ENCODE measurements at places on chromosomes 3 and 15. TPM values are rescaled to one million over a fixed set of nuclear protein-coding genes. Genes with fewer than 3 reads are reported as not detected.

NAALADL2 gene
- total RNA-seq, result not detected

GRCh38 chr3:27542476-27542875 lies 58.3 kb upstream of the SLC4A7 start:
- H3K27me3 ChIP-seq, result no peaks in the 10 kb centered on the region
- H3K27ac ChIP-seq, result no peak overlapping the region
- H3K4me3 ChIP-seq, result no peak overlapping the region
- DNase-seq, result no peak

DNA sequence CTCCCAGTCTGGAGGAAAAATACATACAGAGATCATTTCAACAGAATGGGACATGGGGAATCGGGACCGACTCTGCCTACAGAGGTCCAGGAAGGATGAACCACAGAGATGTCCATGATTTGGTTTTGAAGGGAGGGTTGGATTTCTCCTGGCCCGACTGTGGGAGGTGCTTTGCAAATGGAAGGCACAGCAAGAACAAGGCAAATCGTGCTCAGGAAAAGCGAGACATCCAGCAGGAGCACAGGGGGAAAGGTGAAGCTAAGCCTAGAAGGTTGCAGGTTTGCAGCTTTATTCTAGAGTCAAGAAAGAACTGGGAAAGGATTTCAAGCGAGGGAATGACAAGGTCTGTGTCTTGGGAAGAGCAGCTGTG lies 181.9 kb downstream of the OPA1 start:
- H3K36me3 ChIP-seq, result no peaks in the 10 kb centered on the region
- peaks cover 39% of the 10 kb centered on the region for H3K27me3 ChIP-seq
- H3K4me3 ChIP-seq, result no peak overlapping the region
- no peak overlapping the region for H3K27ac ChIP-seq
- peaks cover 9% of the 10 kb centered on the region for H3K4me1 ChIP-seq

GRCh38 chr3:44339181-44340057 lies 853 bp downstream of the TCAIM start:
- peak overlapping the region; percentile 99 for H3K27ac ChIP-seq
- no peak for DNase-seq
- H3K36me3 ChIP-seq, result peaks cover 11% of the 10 kb centered on the region
- peak overlapping the region; percentile 96 for H3K4me3 ChIP-seq
- H3K27me3 ChIP-seq, result peaks cover 6% of the 10 kb centered on the region
- peaks cover 20% of the 10 kb centered on the region for H3K4me1 ChIP-seq

ITIH1 gene
- not detected for total RNA-seq

EAF2 gene
- total RNA-seq, result 18.5 TPM

DNA sequence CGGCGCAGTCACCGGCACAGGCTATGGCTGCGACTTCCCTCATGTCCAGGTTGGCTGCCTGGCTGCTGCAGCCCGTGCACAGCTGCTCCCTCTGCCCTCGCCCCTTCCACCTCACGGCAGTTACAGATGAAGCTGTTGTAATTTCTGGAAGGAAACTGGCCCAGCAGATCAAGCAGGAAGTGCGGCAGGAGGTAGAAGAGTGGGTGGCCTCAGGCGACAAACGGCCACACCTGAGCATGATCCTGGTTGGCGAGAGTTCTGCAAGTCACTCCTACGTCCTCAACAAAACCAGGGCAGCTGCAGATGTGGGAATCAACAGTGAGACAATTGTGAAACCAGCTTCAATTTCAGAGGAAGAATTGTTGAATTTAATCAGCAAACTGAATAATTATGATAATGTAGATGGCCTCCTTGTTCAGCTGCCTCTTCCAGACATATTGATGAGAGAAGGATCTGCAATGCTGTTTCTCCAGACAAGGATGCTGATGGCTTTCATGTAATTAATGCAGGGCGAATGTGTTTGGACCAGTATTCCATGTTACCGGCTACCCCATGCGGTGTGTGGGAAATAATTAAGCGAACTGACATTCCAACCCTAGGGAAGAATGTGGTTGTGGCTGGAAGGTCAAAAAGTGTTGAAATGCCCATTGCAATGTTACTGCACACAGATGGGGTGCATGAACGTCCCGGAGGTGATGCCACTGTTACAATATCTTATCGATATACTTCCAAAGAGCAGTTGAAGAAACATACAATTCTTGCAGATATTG lies 13.2 kb upstream of the GNB4 start:
- H3K27me3 ChIP-seq, result peaks cover 6% of the 10 kb centered on the region
- H3K36me3 ChIP-seq, result no peaks in the 10 kb centered on the region
- DNase-seq, result peak; percentile 10
- H3K27ac ChIP-seq, result no peak overlapping the region
- H3K4me1 ChIP-seq, result peaks cover 17% of the 10 kb centered on the region
- H3K4me3 ChIP-seq, result no peak overlapping the region

Measured in activated T-helper 2 cell treated with anti-CD3 and anti-CD28 coated beads, Interferon-gamma antibody, Interleukin-2, Interleukin-4, amounts not matched to agents 10 μg/mL and 5 μg/mL and 100 μg/mL, durations not matched to agents 14 hours and 24 hours and 36 hours (primary cell).